ENCODE measurements at places on chromosomes 11 and 22.

GRCh38 chr11:60854140-60854846 lies 1.5 kb downstream of the PTGDR2 start:
- no peak for DNase-seq

DNA sequence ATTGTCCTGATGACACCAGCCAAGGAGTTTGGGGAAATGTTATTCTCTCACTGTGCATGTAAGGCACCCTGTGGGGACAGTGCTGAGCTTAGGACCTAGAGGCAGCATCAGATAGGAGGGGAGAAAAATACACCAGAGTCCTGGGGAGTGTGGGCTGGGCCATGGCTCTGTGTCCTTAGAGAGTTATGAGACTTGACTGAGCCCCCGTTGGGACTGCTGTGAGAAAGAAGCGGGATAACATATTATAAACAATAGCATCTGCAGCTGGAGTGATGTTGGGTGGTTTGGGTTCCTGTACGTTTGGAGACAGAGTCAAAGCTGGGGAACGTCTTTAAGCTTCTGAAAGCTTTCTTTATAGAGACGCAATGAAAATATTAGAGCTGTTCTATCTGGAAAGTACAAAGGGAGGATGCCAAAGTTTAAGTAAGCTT lies 90.9 kb upstream of the CRTAM start:
- no peak for DNase-seq

DNA sequence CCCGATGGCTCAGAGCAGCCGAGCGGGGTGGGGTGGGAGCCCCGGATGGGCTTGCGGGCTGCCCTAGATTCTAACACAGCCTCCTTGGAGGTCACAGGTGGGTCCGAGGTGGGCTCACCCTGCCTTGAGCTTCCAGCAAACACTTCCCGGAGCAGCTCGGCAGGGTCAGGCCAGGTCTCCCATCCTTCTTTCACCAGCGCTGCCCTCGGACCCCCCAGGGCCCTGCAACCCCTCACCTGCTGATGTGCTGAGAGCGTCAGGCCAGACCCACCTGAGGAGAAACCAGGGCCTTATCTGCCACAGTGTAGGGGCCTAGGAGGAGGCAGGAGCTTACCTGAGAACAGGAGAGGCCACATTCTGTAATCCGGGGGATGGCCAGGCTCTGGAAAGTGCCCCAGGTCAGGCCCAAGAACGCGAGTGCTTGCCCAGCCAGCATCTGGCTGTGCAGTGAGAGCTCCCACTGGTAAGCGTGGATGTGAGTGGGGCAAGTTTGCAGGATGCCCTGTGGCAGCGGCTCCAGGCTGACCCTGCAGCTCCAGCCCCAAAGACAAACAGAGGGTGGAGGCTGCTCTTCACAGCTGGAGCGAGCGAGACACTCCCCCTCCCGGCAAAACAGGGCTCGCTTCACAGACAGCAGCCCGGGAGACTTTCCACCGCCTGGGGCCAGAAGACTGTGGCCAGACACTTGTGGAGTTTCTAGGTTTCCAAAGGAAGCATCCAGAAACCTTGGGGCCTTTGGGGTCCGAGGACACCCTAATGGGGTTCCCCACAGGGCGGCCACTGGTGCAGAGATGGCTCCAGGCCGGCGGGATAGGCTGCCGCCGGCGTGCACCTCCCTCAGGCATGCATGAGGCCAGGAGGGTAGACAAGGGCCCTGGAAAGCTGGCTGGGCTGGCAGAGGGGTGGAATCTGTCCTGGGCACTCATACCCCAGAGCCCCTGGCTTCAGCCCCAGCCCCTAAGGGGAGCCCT lies at the start of gene IL17REL:
Gene IL17REL, minus strand, starts transcription at position 555 of the 971 bp plus-strand sequence. Its CDS starts 119 bp downstream, at position 436.
- DNase-seq = peak; percentile 37

- DNase-seq = no peak
Measured at GRCh38 chr22:39078329-39078728, 1.3 kb downstream of the APOBEC3G start.

DNA sequence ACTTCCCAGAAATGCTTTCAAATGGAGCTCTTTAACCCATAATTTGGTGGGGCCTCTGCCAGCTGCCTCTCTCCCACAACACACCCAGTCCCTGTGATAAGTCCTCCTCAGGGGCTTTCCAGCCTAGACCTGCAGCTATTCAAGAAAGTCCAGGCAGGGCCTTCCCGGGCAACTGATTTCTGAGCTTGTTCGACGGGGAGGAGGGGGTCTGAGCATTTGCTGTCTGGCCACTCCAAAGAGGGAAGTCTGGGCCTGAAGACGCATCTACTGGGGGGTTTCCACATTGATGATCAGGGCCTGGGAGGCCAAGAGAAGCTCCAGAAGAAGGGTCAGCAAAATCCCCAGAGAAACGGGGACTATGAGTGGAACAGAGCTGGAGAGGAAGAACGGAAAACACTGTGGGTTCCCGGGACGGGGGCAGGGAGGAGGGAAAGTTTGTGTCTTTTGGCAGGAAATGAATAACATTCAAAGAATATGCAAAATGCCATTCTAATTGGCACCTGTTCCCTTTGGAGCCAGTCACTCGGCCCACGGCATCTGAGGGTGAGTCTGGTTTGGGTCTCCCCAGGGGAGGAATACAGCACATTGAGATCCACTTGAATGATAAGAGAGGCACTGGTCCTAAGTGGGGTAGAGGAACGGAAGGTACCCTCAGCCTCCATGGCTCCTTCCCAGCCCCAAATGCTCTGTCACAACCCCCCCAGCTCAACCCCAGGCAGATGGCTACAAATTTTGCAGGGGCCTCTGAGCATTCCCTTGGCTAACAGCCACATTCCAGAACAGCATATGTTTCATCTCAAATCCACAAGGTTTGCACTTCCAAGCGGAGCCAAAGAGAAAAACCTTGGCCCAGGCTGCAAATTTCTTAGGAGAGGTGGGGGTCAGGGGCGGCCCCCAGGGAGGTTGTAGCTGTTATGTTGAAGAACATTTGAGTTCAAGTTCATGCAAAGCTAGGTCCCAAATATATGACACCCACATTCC lies 72.0 kb downstream of the RPUSD4 start:
- no peak for DNase-seq

- peak; percentile 33 for DNase-seq
Measured at GRCh38 chr11:32894149-32894827, 1.7 kb downstream of the QSER1 start.

DNA sequence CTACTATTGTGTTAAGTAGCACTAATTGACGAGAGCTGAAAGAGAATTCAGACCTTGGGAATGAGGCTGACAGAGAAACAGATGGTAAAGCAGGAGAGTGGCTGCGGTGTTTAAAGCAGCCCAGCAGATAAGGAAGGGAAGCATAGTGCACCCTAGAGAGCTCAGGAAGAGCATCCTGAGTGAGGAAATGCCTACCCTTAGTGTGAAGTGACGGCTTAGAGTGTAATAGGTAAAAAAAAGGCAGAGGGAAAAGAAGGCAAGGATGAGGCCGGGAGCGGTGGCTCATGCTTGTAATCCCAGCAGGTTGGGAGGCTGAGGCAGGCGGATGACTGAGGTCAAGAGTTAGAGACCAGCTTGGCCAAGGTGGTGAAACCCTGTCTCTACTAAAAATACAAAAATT lies 22.4 kb upstream of the ETS1 start:
- no peak for DNase-seq

DNA sequence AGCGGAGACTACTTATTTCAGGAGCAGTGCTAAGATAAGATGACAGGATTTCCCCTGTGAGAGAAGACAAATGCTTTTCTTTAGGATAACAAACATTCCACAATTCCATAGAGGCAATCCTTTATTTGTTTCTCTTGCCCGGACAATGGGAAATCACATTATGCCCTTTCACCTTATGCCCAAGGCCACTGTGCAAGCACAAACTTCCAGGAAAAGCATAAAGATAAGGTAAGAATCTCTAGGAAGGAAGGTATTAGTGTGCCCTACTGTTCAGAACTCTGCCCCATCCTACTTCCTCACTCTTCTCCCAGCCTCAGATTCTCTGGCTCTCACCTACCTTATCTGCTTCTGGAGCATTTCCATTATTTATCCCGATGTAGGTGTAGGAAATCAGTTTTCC lies 23.1 kb upstream of the RDX start:
- no peak for DNase-seq

GRCh38 chr22:19892257-19892879 lies 37.7 kb upstream of the GNB1L start:
- DNase-seq = no peak

Data from globus pallidus (tissue), 1 donor.